ENCODE measurements at places on chromosomes 5 and 9. TPM values are rescaled to one million over a fixed set of nuclear protein-coding genes. Genes with fewer than 3 reads are reported as not detected.

The ADAMTSL2 gene
- not detected for total RNA-seq

The SLC46A2 gene
- not detected for total RNA-seq

- DNase-seq = no peak
Measured at GRCh38 chr9:93206576-93207155, 22.7 kb downstream of the WNK2 start.

The PAXX gene
- 79.4 TPM for total RNA-seq

GRCh38 chr9:109556061-109556460, 58.0 kb upstream of the PTPN3 start:
- no peak for DNase-seq

The PPIP5K2 gene
- total RNA-seq = 52.7 TPM

DNA sequence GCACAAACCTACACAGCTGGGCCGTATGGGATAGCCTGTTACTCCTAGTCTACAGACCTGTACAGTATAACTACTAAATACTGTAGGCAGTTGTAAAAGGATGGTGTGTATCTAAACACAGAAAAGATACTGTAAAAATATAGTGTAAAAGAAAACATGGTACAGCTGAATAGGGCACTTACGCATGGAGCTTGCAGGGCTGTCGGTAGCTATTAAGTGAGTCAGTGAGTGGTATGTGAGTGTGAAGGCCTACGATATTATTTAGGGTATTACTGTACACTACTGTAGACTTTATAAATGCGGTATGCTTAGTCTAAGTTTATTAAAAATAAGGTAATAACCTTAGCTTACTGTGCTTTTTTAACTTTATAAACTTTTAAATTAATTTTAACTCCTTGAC, 1.2 kb downstream of the ZCCHC9 start:
- DNase-seq = no peak

GRCh38 chr5:100623719-100624118, 88.5 kb downstream of the FAM174A start:
- no peak for DNase-seq

DNA sequence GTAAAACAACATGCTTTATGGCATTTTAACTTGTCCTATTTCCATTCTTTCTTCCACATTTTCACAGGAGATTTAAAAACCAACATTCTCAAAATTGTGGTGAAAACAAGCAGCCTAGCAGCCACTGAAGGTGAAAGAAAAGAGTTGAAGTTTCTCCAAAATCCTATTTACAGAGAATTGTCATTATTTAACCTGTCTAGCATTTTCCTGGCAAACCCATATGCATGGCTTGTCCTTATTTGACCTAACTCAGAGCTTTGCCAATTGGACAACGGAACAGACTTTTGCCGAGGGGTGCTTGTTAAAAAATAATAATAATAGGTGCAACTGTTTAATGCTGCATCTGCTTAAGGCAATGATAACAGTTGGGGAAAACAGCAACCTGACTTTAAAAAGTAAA, 80.4 kb upstream of the PCSK5 start:
- no peak for DNase-seq

- no peak for DNase-seq
Measured at GRCh38 chr9:96399325-96399633, 15.8 kb upstream of the SLC35D2 start.

The SLC1A1 gene
- 0.05 TPM for total RNA-seq

- DNase-seq = no peak
Measured at GRCh38 chr5:157177953-157178352, 2.7 kb upstream of the ITK start.

DNA sequence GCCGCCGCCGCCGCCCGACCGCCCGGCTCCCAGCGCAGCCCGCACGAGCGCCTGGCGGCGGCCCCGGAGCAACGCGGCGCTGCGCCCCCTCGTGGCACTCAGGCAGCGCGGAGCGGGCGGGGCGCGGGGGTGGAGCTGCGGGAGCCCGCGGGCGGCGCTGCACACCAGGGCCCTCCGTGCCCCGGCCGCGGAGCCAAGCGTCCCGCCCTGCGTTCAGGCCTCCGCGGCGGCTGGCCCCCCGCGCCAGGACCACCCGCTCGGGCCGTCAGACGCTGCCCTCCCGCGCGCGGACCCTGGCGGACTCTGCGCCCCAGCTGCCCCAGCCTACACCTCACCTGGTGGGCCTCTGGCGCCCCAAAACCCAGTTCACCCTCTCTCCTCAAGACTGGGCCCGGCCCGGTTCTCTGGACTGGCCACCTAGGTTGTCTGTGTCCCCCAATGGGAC, at the start of gene RASGEF1C:
RASGEF1C (minus strand) TSS at position 75 of the 445 bp plus-strand sequence. CDS start 71,159 bp downstream, outside the sequence.
- peak; percentile 50 for DNase-seq

The PCDHB14 gene
- not detected for total RNA-seq

GRCh38 chr9:88387036-88387551, 1.1 kb upstream of the SPIN1 start:
- DNase-seq = no peak

DNA sequence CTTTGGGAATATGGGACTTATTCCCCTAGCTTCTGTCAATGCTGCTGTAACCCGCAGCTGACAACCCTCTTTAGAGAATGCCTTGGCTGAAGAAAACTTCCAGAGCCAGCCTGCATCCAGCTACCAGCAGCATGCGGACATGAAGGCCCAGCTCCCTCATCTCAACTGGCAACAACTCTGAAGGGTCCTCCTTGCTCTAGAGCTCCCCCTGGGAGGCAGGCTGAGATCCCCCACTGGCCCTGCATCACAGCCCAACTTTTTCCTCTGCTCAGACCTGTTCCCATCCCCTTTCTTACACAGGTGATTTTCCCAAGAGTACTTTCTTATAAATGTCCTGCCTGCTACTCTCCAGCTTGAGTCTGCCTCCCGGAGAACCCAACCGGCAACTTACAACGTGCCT, 18.7 kb upstream of the WNT8A start:
- DNase-seq = no peak

DNA sequence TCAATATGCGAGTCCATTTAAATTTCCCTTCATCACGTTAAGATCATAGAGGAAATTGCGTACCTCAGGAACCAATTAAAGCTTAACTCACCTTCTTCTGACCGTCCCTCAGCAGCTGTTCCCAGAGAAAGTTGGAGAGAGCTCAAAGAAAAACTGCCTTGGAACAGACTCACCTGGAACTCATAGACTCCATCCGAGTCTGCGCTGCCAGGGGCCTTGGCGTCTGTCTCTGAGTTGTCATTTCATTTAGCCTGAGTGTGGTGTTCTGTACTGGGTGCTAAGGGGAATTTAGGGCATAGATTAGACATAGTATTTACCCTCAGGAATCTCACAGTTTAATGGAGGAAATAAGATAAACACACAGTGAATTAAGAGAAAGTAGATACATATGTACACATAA, 892.7 kb downstream of the TLE1 start:
- no peak for DNase-seq

DNA sequence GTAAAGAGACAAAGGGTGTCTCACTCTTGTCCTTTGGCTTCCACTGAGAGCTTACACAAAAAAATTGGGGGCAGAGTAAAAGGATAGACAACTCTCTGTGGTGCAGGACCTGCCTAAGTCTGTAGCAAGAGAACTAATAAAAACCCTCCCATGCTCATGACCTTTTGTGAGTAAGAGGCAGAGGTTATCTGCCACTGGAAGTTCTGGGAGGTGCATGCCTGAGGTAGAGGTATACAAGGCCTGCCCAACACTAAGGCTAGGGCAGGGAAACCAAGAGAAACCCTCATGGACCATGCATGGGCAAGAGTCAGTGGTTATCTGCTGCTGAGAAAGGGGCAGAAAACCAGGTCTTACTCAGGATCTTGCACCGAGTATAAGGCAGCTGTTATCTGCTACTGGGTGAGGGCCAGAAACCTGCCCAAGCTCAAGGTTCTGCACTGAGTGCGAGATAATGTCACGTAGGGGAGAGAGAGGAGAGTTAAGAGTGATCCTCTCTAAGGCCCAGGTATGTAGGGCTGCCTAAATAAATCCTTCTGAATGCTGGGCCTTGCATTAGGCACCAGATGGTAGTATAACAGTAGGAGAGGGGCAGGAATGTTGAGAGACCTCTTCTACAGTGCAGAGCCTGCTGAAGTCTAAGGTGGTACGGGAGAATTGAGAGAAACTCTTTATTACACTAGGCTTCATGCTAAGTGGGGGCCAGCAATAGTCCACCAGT, 143.4 kb downstream of the MACROH2A1 start:
- DNase-seq = no peak

- DNase-seq = no peak
Measured at GRCh38 chr9:16103620-16104397, 551.0 kb downstream of the CCDC171 start.

DNA sequence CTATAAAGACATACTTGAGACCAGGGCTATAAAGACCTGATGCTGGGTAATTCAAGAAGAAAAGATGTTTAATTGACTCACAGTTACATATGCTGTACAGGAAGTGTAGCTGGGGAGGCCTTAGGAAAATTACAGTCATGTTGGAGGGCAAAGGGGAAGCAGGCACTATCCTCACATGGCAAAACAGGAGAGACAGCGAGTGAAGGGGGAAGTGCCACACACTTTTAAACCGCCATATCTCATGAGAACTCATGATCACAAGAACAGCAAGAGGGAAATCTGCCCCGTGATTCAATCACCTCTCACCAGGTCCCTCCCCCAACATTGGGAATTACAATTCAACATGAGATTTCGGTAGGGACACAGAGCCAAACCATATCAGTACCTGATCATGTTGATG, 89.9 kb upstream of the ADAMTSL1 start:
- no peak for DNase-seq

GRCh38 chr5:122661496-122662180, 113.2 kb upstream of the SNX2 start:
- DNase-seq = no peak

DNA sequence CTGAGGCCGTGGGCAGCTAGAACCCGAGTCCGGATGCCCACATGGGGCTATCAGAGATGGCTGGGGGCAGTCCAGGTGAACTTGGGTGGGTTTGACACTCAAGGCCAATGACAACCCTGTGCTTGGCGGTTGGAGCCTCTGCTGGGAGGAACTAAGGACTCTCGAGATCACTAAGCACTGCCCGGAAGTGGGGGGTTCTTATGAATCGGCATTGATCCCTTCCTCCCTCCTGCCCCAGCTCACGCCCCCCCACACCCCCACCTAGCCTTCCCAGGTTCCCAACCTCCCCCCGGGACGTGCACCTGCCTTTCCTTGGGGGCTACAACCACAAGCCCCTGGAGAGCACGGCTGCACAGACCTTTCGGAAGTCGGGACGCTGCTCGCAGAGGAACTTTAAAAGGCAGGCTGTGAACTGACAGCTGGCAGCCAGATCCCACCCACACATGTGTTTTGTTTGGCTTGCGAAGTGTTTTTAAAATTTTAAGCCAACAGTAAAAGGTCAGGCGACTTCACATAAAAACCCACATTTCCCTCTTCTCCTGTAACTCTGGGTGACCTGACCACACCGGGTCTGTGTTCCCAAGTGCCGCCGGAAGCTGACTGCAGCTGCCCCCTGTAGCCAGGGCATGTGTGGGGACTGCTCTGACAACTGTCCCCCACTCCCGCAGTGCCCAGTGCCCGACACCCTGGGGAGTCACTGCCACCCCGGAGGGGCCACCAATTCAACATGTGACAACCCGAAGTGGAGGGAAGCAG, 5.1 kb upstream of the RALGDS start:
- no peak for DNase-seq

The PHPT1 gene
- 139 TPM for total RNA-seq

GRCh38 chr9:7239708-7240107, 481.9 kb downstream of the KDM4C start:
- DNase-seq = no peak

The CD274 gene
- 60.4 TPM for total RNA-seq

DNA sequence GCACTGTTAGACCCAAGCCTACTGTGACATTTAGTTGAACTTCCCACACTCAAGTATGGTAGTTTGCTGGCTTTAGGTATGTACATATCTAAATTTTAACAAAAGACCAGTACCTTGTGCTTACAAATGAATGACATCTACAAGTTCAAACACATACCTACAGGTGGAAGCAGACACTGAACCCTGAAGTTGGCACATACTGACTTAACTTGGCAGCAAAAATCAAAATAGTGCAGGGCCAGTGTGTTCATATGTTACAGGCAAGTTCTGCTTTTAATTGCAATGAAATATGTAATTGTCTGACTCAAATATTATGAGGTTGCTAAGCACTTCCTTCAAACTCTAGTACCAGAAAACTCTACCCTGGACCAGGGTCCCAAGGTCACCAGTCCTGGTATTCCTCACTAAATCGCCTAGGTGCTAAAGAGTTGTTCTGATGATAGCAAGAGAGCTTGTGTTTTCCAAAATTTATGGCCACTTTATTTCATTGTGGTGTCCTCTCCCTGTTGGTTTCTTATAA, 77.4 kb downstream of the MEGF10 start:
- no peak for DNase-seq

- DNase-seq = no peak
Measured at GRCh38 chr5:106172681-106173532, 1497.8 kb downstream of the EFNA5 start.

DNA sequence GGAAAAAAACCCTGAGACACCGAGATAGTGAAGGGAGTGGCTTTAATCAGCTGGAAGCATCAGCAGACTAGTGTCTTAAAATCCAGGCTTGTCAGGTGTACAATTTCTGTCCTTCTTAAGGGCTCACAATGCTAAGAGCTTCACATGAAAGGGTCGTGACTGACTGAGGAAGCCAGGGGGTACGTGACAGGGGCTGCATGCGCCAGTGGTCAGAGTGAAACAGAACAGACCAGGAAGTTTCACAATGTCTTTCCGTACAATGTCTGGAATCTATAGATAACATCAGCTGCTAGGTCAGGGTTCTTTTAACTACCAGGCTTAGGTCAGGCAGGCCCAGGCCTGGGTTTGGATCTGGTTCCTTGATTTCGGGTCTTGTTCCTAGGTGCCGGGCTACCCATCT, 253.0 kb downstream of the CDH10 start:
- no peak for DNase-seq

DNA sequence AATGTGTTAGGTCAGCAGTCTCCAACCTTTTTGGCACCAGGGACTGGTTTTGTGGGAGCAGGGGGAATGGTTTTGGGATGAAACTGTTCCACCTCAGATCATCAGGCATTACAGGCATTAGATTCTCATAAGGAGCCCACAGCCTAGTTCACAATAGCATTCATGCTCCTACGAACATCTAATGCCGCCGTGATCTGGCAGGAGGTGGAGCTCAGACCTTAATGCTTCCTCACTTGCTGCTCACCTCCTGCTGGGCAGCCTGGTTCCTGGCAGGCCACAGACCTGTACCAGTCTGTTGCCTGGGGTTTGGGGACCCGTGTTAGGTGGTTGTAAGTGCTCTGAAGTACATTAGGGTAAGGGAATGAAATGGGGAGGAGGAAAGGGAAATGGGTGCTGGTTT, 9.7 kb upstream of the CTNNA1 start:
- DNase-seq = no peak

The PCDHGA1 gene
- 0.10 TPM for total RNA-seq

DNA sequence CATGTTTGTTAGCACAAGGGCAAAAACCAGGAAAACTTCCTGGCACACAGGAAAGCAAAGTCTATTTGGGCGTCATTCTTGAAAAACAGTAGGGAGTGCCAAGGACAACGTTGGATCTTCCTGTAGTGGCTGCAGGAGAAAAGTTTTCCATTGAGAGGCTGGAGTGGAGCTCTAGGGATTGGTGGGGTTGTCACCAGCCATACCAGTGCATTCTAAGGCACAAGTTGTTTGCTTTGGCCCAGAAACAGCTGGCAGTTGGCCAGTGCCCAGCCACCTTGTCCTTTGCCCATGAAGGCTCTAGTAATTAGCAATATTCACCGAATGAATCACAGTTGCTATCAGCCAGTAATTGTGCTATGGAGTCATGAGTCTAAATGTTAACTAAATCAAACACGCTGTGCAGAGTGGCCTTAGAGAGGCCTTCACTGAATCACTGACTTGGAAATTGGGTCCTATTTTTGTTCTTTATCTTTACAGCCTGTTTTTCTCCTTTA, 26.4 kb downstream of the TNFSF15 start:
- no peak for DNase-seq

The GPR150 gene
- total RNA-seq = 0.22 TPM

GRCh38 chr5:74504463-74504862, 136.1 kb downstream of the ENC1 start:
- DNase-seq = no peak

All from activated T-helper 1 cell treated with anti-CD3 and anti-CD28 coated beads, Interleukin-12 subunit alpha, Interleukin-12 subunit beta, Interleukin-2, Interleukin-4 antibody, amounts not matched to agents 30 ng/mL and 10 ng/mL and 1 ng/mL, durations not matched to agents 14 hours and 24 hours and 36 hours (primary cell).